ENCODE measurements at places on chromosomes 2 and 18.

DNA sequence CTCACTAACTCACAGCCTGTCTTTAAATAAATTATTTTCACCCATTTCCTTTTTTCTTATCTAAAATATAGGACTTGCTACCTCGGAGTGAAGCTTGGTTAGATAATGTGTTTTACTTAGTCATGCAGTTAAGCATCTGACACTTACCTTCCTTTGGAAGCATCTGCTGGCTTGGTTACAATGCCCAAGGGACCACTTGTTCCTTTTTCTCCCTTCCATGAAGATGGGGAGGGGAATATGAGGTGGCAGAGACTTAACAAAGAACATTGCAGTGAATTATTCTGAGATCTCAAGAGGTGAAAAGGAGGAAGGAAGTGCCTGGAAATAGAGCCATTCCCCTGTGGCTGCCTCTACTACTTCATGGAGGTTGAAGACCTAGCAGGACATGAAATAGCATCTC, 145.4 kb upstream of the FOSL2 start:
- DNase-seq, result no peak

GRCh38 chr2:204591225-204591624, 46.0 kb downstream of the PARD3B start:
- no peak for DNase-seq

- DNase-seq, result no peak
Measured at GRCh38 chr2:48715042-48715899, 40.3 kb downstream of the LHCGR start.

DNA sequence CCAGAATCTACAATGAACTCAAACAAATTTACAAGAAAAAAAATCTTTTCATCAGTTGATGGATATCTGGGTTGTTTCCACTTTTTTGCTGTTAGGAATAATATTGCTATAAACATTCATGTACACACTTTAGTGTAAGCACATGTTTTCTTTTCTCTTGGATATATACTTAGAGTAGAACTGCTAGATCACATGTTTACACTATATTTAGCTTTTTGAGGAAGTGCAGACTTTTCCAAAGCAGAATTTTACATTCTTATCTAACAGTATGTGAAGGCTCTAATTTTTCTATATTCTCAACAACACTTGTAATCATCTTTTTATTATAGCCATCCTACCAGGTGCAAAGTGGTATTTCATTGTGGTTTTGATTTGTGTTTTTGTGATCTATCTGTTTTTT, 103.6 kb upstream of the RMP24 start:
- DNase-seq, result no peak

- no peak for DNase-seq
Measured at GRCh38 chr18:48676346-48676745, 137.5 kb downstream of the CTIF start.

- DNase-seq, result no peak
Measured at GRCh38 chr2:28089486-28089885, 199.0 kb downstream of the BABAM2 start.

DNA sequence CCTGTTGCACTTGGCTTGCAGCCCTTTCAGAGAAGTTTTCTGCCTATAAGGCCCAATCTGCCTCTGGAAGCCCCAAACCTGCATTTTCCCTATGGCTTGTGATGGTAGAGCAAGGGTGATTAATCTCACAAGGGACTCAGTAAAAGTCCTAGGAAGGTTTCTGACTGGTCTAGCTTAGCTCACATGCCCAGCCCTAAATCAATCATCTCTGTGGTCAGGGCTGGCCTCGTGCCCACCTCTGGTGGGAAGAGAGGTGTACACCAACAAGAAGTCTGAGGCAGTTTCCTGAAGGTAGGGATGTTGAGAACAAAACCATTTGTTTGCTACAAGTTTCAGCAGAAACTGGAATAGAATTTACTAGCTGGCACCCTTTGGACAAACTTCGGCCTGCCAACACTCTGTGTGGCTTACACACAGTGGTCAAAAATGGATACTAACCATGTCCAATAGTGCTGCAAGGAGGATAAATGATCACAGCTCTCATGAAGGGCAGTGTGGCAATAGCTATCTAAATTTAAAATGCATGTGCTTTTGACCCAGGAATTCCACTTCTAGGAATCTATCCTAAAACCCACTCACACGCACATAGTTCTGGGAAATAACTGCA, 96.4 kb downstream of the EN1 start:
- DNase-seq, result no peak

GRCh38 chr2:149954981-149955600, 367.5 kb upstream of the MMADHC start:
- no peak for DNase-seq

DNA sequence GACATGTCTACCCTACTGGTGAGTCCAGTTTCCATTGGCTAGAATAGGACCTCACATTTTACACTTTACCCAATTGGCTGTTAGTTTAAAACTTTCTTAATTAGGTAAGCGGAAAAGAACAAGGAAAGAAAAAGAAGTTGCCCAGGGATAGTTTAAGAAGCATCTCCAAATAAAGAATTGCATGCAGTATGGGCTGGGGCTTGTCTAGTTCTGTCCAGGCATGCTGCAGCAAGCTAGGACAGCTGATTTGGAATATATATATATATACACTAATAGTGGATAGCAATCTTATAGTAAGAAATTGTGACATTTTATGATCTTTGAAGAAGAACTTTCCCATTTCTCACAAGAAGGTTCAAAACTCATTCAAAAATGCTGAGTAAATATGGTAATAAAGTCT, 90.0 kb upstream of the ERBB4 start:
- DNase-seq, result no peak

DNA sequence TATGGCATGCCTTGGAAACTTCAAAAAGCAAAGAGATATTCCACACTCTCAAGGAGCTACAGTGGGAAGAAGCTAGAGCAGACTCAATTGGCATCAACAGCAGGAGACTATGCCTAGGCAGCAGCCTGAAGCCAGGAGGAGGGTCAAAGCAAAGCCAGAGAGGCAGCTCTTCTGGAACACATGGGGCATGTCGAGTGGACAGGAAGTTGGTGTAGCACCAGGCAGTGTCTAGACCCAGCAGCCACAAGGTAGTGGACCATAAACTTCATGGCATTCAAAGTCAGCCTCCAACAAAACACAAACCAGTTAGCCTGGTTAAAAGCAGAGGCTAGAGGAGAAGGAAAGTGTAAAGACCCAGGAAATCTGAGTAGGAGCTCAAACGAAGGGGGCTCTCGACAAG, 311.2 kb upstream of the PKDCC start:
- DNase-seq, result no peak

GRCh38 chr18:11323359-11323819, 174.0 kb upstream of the PIEZO2 start:
- peak; percentile 14 for DNase-seq

- DNase-seq, result no peak
Measured at GRCh38 chr2:170455617-170456426, 259.3 kb upstream of the SP5 start.

- no peak for DNase-seq
Measured at GRCh38 chr2:189076572-189076971, 102.4 kb downstream of the COL3A1 start.

GRCh38 chr2:57160976-57161375, 885.6 kb upstream of the VRK2 start:
- no peak for DNase-seq

- no peak for DNase-seq
Measured at GRCh38 chr2:29397039-29397438, 281.8 kb downstream of the CLIP4 start.

DNA sequence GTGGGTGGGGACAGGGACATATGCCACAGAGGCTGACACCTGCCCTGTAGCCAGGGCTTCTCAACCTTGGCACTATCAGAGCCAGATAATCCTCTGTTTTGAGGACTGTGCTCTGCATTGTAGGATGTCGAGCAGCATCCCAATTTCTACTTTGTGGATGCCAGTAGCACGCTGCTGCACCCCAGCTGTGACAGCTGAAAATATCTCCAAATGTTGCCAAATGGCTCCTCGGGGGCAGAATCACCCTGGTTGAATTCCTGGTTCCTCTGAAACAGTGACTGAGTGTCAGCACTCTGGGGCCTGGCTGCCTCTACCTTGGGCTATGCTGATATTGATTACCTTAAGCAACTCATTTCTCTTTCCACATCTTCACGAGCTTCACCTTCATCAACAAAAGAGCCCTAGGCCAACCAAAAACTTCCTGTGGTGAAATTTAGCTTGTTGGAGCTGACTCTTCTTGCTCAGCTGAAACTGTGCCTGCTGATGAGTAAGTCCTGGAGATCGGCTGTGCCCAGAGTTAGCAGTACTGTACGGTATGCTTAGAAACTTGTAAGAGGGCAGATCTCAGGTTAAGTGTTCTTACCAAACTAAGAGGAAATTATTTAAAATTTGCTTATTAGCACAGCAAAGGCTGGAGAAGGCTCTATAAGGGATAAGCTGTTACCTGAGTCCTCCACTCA, 138.1 kb downstream of the SEPTIN10 start:
- DNase-seq, result no peak

DNA sequence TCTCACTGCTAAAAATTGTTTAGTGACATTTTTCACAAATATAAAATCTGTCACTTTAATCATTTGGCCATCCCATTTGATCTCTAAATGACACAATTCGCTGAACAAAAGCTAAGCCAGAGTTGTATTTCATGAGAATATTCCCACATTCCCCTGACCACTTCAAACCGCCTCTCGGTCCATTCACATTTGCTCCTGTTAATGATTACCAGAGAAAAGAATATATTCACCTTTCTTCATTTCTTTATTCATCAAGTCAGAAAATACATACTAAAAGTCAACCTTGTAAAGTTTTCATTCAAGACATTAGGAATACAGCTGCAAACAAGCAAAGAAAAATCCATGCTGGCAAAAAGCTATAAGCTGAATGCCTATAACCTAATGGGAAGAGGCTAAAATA, 225.5 kb downstream of the DOK6 start:
- DNase-seq, result no peak

GRCh38 chr18:46332286-46332801, 228.2 kb downstream of the HAUS1 start:
- DNase-seq, result no peak

GRCh38 chr2:150468350-150468960, 19.0 kb downstream of the RND3 start:
- DNase-seq, result no peak

DNA sequence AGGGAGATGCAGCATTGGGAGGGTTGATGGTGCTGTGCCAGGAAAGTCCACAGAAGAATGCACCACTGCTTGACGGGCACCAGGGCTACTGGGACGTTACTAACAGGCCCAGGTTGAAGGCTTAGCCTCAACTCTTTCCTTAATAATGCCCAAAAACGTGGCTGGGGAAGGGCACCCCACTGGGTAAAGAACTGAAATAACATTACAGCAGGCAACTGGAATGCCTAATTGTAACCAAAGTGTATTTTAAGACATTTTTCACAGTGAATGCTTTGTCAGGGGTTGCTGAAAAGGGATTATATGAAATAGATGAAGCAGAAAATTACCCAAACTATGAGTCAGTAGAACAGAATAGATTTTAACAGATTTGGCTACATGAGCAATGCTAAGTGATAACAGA, 191.3 kb downstream of the CMPK2 start:
- no peak for DNase-seq

GRCh38 chr2:201021914-201022313, 49.6 kb downstream of the HYCC2 start:
- DNase-seq, result no peak

DNA sequence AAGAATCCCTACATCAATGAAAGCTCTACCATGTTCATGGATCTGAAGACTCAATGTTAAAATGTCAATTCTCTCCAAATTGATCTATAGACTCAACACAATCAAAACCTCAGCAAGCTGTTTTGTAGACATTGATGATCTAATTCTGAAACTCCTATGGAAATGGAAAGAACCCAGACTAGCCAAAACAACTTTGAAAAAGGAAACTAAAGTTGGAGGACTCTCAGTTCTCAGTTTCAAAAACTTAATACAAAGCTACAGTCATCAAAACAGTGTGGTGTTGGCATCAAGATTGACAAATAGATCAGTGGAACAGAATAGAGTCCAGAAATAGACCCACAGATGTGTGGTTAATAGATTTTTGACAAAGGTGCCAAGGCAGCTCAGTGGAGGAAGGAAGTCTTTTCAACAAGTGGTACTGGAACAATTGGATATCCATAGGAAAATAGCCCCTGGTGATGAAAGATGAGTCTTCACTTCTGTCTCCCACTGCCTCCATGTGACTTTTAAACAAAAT, 30.4 kb downstream of the LBH start:
- DNase-seq, result no peak

- DNase-seq, result no peak
Measured at GRCh38 chr2:88187927-88188326, 17.8 kb downstream of the THNSL2 start.

GRCh38 chr2:112621790-112622527, 23.8 kb upstream of the SLC20A1 start:
- no peak for DNase-seq

DNA sequence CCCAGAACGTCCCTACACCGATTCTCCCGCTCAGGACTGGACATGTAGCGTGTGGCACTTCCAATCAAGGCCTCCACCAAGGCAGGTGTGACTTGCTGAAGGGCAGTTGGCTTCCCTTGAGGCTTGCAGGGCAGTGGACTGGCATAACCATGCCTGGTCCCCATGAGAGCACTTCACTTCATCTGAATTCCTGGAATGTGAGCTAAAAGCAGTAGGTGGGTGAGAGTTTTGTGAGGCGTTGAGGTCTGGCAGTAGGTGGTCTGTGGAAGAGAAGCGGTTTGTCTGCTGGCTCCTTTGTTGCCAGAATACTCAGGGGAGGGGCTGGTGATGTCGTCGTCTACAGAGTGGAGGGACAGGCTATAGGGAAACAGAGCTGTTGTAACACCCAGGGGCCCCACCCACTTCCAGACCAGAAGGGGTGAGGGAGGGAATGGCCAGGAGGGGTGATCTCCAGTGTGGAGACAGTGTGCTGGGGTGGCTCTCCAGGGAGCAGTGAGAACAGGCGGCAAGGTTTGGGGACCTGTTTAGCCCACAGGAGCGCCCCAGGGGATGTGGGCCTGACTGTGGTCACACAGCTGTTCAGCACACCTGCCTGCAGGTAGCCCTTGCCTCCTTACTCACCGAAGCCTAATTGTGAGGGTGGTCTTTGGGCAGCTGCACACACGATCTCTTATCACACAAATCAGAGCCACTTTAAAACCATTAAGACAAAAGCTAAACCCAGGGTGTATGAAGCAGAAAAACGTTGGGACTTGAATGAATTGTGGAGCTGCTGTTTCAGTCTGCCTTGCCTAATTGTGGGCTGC, 21.5 kb upstream of the ALKAL2 start:
- no peak for DNase-seq

GRCh38 chr2:219844401-219845091, 217.1 kb downstream of the SLC4A3 start:
- no peak for DNase-seq

- no peak for DNase-seq
Measured at GRCh38 chr2:74806920-74807319, 27.0 kb upstream of the HK2 start.
